Stimulated activated CD8-positive, alpha-beta memory T cell treated with anti-CD3 and anti-CD28 coated beads, Interleukin-4, amount 100 ng/mL, for 1 hour (primary cell): ENCODE measurements at places on chromosomes 6 and 20.

DNA sequence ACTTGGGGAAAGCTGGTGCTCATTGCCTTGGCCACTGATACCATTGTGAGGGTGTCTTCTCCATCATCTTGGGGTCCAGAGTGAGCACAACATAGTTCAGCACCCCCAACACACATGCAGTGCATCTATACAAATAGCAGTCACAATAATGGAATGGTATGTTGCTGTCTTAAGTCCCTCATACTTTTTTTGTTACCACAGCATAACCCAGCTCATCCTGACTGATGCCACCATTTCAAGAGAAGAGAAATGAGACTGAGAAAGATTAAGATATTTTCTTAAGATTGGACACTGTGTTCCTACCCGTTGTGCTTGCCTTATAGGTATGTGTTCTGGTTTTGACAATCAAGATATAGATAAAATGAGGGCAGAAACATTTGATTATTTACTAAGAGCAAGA is 15.6 kb downstream of the CST4 start:
- no peak for DNase-seq

GRCh38 chr20:8342391-8342790 is 210.3 kb downstream of the PLCB1 start:
- no peak for DNase-seq

- DNase-seq = no peak
These were observed 363.2 kb upstream of the FLRT3 start for GRCh38 chr20:14700639-14700960.

DNA sequence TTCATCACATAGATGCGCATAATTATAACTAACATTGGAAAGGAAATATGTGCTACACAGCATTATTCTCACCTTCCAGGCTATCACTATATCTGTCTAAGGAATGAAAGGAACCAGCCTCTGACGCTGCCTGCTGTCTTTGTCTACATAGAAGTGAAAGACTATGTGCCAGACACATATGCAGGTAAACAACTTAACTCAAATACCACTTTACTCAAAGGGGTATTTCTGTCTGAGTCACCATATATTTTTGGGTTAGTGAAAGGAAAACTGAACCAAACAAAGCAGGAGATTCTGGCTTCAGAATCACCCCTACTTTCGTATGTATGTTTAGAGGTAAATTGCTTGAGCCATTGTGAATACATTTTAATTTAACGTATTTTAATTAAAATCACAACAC is 328.6 kb upstream of the PLCB4 start:
- DNase-seq = no peak
